ENCODE measurements at places on chromosomes 2 and 18.
A peak's percentile ranks its signal among the peaks of the same experiment; 100 is the strongest.

- DNase-seq: no peak
Measured at GRCh38 chr2:158975271-158975921, 7.0 kb downstream of the TANC1 start.

- DNase-seq: no peak
Measured at GRCh38 chr2:65326276-65326675, 98.6 kb downstream of the ACTR2 start.

DNA sequence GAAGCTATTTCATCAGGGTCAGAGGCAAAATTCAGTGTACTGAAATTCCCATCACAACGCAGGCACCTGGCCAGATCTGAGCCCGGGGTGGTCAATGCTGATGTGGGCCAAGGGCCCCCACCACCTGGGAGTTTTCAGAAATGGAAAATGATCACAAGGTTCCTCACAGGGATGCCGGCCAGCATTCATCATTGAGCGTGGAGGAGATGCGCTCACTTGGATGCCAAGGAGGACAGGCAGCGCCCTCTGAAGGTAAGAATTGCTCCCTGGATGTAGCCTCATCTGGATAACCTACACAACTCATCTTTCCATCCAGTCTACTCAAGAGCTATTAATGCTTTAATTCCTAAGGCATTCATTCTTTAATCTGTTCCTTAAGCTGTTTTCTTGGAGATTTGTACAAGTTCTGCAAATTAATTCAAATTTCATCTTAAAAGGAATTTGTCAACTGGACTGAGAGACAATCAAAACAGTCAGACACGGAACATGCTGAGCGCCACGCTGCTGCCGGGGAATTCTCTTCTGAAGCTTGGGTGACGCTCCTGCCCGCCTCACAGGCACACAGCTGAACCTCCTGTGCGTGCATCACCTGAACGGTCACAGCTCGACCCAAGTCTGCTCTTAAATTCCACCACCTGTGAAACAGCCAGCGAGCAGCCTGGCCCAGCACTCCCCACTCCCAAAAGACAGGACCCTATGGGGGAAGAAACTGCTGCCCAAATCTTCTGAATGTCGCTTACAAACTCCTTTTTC is 206.7 kb downstream of the HDAC4 start:
- no peak for DNase-seq

DNA sequence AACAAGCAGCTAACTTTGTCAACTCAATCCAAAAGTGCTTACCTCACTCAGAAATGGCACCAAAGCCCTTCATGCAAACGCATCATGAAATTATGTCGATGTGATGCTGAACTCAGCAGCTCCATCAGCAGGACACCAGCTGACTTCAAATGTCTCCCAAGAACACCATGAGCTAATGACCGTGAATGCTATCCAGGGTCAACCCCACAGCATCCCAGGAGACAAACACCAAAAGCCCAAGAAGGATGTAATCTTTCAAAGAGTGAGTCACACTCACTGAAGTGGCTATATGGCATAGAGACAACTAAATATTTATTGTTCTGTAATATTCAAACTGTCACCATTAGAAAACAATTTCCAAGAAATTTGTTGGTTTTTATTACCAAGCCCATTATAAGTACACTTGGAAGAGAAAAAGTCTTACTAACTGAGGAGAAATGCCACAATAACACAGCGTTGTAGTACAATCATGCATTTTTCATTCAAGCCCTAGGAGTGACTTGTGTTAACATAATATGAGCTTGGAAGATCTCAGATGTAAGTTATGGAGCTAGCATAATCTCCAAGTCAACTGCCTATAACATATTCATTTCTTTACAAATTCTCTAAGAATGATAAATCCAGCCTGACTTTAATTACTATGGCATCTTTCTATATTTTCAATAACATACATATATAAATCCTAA is 165.0 kb upstream of the CCDC68 start:
- DNase-seq: no peak

DNA sequence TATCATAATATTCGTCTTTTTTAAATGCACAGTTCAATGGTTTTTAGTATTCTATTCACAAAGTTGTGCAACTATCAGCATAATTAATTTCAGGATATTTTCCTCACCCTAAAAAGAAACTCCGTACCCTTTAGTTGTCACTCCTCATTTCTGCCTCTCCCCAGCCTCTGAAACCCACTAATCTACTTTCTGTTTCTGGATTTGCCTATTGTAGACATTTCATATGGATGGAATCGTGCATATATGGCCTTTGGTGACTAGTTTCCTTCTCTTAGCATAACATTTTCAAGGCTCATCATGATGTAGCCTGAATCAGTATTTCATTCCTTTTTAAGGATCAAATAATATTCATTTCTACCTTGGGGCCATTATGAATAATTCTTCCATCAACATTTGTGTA is 18.5 kb downstream of the NEURL3 start:
- no peak for DNase-seq

DNA sequence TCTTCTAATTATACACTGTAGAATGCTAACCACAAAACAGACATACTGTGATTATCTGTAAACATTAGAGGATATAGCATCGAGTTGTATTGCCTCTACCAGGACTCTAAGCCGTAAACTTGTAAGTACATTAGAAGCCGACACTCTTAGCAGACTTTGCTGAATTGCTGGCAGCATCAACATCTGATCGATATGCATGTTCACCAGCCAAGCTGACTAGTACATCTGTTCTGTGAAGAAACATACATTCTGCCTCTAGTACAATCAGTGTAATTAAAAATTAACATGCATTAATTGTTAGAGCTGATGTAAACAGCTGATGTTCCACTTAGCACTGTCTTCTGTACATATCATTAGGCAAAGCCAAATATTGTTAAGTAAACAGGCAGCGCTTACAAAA is 502.2 kb downstream of the NR4A2 start:
- DNase-seq: no peak

DNA sequence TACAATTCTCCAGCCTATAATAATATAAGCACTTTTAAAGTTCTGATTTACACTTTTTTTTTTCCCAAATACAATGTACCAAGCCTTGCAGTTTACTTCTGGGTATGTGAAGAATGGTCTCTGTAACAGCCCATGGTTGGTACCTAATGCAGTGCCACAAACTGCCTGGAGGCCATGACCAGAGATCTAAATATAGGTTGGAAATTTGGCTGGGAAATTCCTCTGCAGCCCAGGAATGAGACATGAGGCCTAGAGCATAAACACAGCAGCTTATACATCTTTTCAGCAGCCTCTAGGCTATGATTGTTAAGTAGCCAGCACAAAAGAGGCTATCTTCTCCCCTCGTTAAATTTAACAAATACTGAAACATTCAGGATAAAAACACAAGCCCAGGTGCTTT is 432.0 kb upstream of the FAM98A start:
- no peak for DNase-seq

DNA sequence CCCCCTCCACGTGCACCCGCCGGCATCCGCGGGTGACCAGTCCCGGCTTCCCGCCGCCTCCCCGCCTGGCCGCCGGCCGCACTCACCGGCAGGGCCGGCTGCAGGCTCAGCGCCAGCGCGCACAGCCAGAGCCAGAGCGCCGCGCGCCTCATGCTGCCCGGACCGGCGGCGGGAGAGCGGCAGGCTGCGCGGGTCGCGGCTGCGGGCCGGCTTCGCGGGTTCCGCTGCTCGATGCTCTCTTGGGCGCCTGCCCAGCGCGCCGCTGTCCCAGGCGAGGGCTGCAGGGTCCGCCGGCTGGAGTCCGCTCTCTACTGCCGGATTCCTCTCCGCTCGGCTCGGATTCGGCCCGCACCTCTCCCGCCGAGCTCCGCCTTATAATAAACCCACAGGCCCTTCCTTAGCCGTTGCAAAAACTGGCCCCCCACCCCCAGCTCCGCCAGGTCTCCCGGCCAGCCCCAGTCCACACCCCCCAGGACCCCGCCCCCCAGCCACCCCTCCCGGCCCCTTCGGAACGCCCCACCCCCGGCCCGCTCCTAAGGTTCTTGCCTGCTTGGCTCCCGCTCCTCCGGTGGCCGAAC is at the start of gene SDC1:
SDC1 (minus strand) TSS at position 415 of the 578 bp plus-strand sequence; CDS start at position 152, 263 bp downstream.
- no peak for DNase-seq

DNA sequence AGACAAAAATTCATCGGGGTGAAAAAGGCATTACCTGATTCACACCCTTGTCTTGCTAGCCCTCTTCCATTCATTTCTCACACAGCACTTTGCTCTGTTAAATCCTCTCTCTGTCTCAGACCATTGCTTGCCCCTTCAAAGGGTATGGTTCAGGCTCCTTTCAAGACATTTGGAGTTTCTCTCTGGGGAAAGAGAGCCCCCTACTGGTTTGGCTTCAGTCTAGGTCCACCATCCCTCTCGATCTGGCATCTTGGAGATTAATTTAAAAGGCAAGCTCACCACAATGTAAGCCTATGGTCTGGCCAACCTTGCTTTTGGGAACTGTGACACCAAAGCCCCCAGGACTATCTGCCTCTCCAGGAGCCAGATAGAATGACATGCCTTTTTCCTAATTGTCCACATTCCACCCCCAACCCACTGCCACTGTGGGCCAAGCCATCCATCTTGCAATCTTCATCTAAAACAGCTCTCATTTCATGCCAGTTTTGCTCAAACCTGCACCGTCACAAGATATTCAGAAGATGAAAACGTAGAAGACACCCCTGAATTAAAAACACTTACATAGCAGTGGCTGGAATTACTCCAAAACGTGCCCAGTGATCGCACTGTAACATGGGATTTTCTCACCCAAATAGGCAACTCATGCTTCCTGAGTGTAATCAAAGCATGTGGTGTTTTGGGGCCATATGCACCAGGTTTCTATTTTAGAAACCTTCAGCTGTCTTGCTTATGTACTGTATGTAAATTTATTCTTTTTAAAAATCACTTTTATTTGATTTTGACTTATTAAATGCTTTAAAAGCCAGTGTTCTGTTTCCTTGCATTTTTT is 93.9 kb downstream of the FARSB start:
- peak; percentile 56 for DNase-seq

DNA sequence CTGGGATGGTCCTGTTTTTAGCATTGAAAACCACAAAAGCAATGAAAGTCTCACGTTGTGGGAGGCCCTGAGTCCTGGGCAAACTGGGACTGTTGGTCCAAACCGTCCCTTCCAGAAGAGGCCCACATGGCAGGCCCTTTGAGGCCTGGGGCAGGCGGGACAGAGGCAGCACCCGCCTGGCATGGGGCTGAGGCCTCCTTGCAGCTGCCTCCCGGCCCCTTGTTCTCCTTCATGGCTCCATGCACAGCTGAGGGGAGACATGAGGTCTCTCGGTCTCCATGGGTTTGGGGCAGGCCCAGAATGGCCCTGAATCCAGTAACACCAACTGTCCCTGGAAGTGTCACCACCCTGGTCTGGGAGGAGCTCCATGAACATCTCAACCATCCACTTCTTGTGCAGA is 61.9 kb downstream of the RRM2 start:
- no peak for DNase-seq

DNA sequence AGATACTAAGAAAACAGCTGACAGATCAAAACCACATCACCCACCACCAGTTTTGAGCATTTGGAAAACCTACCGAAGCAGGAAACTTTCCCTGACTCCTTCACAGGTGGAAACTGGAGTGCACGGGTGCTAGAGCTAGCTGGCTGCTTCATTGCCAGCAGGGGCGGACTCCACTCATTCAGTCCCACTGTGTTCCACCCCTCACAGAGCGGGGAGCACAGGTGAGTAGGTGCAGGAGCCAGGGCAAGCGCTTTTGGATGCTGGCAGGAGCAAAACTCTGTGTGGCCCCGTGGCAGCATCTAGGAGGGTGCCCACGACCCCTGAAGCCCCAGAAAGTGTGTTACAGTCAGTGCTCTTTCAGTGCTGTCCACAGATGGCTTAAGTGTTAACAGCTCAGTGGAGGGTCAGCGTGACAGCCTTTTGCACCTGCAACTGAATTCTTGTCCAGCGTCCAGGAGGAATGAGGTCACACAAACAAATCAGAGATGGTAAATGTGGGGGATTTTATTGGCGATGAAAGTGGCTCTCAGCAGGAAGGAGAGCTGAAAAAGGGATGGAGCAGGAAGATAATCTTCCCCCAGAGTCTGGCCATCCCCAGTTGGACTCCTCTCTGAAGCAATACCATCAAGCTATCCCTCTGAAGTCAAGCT is 71.1 kb downstream of the TMEM163 start:
- no peak for DNase-seq

DNA sequence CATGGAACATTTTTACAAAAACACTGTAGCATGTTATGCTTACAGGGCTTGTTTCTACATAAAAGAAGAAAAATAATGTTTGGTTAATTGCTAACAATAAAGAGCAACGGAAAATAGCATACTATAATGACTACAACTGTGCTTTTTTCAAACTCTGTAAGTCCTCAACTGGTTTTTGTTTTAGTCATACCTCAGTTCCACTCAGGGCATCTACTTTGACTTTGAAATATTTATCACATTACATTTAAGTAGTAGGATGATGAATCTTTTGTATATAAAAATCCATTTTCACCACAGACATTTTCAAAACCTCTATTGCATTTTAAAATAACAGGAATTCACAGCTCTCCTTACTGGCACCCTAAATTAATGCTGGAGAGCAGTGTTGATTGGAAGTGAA is 8.3 kb downstream of the SATB2 start:
- no peak for DNase-seq

DNA sequence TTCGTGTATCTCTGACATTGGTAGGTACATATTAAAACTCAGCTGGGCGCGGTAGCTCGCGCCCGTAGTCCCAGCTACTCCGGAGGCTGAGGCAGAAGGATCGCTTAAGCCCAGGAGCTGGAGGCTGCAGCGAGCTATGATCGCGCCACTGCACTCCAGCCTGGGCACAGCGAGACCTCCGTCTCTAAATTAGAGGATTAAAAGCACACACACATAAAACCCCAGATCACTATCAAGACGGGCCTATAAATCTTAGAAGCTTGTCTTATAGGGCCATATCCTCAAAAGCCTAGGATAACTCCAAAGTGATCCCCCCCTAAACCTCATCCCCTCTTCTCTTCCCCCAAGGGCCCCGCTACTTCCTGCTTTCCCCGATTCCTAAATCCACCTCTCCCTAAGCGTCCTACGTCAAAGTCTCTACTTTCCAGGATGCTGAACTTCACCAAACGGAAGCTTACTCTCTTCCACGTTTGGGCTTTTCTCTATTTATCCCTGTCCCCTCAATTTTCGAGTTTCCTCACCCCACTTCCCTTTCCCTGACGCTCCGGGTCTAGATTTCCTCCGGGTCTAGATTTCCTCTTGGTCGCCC is 707 bp downstream of the KRCC1 start:
- DNase-seq: peak; percentile 41

DNA sequence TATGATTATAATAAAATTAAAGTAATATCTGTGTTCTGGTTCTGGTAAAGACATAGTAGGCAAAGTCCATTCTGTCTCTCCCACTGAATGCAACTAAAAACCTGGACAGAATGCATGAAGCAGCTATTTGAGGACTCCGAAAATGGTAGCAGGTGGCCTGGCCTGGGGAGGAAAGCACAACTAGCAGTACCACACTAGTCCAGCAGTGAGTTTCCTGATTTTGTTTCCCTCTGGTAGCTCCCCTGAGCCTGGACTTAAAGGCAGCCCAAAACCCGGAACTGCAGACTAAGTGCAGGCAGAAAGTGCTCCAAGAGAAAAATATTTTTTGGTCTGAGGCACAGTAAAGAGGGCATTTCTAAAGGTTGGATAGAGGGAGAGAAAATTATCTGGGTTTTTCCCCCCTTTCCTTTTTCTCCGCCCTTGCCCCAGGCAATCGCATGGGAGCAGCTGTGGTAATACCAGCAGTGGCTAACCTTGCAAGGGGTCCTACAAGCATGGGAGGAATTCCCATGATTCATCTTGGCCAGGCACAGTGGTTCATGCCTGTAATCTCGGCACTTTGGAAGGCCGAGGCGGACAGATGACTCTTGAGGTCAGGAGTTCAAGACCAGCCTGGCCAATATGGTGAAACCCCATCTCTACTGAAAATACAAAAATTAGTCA is 32.3 kb downstream of the ASXL2 start:
- DNase-seq: no peak

All from natural killer cell (primary cell).